Stimulated activated CD4-positive, alpha-beta T cell treated with anti-CD3 and anti-CD28 coated beads, Interleukin-15, amount 100 ng/mL, for 48 hours (primary cell): ENCODE measurements at places on chromosomes 2 and 18.

GRCh38 chr2:320561-320960 is 32.7 kb upstream of the ALKAL2 start:
- no peak for DNase-seq

DNA sequence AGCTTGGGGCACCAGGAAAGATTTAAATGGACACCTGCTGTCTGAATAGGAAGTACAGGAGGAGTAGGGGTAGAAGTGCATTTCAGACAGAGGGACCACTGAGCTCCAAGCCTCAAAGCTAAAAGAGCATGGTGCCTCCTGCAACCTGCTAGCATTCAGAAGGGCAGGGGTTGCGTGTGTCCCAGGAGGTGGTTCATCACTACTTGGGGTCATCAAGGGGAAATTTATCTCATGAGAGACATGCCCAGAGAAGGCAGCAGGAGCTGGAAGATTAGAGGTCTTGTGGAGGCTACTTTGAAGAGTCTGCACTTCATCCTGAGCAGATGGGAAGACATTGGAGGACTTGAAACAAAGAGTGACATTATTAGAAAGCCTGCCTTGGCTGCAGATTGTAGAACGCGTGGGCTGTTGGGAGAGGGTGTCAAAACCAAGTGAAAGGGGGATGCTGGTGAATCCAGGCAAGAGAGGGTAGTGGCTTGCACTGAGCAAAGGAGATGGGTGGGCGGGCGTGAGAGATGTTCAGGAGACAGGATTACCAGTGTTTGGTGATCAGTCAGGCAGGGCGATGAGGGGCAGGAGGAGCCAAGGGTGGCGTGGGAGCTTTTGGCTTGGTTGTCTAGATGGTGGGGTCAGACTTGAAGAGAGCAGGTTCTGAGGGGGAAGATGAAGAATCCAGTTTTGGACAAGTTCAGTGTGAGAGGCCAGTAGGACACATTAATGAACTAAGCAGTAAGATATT is 154.0 kb downstream of the DYSF start:
- no peak for DNase-seq

- DNase-seq: no peak
Observed at GRCh38 chr18:30280861-30281470, 761.6 kb downstream of the DSC3 start.

DNA sequence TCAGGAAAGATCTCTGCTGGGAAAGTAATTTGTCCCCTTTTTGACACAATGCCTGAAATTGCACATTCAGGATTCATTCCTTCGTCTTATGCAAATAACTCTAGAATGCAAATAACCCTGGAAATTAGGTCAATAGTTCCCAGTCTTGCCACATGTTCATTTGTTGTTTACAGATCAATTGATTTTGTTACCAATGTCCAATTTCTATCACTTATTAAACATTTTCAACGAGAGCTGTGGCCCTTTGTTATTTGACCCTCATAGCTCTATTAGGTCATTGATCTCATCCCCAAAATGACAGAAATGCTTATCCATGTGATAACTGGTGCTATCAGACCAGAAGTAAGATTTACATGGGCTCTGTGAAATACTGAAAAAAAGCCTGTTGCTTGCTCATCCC is 275.3 kb upstream of the REG3G start:
- no peak for DNase-seq

DNA sequence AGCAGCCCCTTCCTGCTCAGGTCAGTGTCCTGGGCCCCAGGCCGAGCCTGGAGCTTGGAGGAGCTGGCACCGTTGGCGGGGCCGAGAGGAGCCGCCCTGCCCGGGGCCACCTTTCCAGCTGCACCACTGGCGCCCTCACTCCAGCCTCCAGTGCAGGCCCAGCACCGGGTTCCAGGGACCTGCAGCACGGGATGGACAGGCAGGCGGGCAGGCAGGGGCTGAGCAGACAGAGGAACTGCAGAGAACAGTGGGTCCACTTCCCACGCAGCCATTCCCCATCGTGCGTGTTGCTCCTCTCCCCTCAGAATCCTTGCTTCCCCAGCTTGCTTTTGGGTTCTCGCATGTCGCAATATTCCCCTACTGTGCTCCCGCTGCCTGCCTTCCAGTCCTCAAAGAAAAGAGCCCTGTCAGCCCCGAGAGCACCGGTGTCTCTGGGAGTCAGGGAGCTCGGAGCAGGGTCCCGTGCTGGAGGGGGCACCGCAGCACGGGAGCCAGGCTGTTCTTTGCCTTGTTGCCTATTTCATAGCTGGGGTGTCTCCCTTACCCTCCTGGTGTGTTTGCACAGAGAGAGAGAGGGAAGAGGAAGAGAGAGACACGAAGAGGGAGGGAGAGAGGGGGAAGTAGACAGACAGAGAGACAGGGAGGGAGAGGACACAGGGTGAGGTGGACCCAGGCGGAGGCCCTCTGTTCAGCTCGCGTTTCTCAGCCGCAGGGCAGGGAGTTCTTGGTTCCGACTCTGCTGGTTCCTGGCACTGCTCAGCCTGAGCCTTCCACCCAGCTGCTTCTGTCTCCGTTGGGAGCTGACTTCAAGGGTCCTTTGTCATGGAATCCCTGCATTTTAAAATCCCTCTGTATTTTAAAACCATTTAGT is 126.0 kb downstream of the MBP start:
- no peak for DNase-seq

DNA sequence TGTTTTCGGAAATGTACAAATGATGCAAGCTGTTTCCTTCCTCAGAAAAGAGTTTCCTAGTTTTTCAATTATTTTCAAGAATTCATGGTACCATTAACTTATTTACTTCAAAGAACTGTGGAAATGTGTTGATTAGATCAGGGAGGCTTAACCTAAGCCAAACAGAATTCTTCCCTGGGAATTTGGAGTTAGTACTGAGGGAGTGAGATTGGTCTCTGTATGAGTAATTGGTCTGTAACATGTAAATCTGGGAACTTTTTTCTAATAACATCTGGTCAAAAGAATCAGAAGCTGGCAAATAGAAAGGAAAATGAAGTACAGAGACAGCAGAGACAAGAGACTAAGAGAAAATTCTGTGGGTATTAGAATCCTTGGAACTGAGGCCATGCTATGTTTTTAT is 145.8 kb downstream of the BABAM2 start:
- no peak for DNase-seq

- DNase-seq: no peak
Observed at GRCh38 chr2:186645999-186646398, 47.9 kb upstream of the FAM171B start.

GRCh38 chr2:33312355-33312754 is 164.1 kb upstream of the RASGRP3 start:
- DNase-seq: no peak

DNA sequence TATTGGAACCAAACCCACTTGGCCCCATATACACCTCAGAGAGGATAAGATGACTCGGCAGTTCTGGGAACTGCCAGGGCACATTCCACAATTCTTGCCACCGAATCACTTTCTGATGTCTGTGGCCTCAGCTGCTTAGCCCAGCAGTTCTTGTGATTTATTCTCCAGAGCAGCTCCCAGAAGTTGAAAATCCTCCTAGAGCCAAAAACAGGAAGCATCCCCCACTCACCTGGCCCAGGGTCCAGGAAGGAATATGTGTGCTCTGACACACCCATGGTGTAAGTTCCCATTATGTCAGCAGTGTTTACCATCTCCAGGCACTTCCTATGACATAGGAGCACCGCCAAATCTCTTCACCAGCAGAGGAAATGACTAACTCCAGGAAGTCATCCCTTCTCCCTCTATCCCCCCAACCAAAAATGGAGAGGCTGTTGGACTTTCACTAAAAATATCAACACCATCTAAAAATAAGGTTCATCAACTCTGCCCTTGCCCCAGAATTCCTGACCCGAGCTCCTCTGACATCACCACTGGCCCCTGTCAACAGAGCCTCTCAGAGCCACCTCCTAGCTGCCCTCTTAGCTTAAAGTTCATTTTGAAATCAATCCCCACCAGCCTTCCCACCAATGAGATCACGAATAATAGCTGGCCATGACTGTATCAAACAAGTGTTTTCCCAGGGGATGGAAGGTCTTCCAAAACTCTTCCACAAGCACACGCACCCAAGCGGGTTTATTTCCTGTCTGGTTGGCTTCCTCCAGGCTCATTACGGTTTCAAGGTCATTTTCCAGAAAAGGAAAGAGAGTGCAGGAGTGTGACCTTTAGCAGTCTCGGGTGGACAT is 223.1 kb upstream of the PARD3B start:
- no peak for DNase-seq

GRCh38 chr2:71631411-71631931 is 178.1 kb downstream of the DYSF start:
- no peak for DNase-seq

DNA sequence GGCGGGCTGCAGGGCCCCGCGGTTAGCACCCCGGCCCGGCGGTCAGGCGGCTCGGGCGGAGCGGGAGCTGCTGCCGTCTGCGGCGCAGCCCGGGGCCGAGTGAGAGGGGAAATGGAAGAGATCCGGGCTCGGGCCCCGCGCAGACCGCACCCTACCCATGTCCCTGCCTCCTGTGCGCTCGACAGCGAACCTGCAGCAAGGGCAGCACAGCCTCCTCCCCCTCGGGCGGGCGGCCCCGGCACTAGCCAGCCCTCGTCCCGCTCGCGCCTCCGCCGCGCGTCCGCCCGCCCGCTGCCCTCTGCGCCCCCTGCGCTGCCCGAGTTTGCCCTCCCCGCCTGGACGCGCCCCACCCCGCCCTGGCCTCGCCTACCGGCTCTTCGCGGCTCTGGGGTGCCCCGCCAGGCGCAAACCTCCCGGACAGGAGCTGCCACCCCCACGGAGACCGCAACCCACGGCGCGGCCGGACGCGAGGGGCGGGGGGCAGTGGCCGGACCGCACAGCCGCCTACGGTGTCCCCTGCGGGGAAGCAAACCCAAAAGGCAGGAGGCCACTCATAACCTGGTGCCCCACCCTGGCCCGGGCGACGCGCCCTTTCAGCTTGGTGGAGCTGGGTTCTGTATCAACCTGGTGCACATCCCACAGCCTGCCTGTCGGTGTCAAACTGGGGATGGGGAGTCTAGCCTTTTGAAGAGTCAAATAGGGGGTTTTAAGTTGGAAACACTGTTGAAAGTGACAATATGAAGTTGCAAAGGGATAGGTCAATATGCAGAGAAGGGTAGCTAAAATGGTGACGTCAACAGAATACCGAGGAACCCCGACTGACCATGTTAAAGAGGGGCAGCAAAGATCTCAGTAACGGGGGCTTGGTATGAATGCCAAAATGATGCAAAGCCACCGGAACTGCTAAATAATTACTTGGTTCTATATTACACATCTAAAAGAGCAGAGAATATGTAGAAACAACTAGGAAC is at the start of gene IHH:
Gene IHH (minus strand): TSS at position 101 of the 971 bp plus-strand sequence. CDS start 454 bp downstream, outside the sequence.
- DNase-seq: no peak

DNA sequence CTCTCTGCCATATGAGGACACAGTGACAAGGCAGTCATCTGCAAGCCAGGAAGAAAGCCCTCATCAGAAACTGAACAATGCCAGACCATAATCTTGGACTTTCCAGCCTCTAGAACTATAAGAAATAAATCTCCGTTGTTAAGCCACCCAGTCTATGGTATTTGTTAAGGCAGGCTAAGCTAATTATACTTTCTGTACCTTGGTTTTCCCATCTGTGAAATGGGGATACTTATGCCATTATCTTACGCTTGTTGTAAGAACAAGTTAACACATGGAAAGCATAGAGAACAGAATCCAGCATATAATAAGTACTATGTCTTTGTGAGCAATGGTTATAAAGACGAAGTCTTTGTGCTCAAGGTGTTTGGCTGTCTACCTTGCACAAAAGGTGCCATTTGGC is 8.3 kb upstream of the ADD2 start:
- DNase-seq: no peak

GRCh38 chr2:207970826-207971180 is 54.5 kb downstream of the PLEKHM3 start:
- no peak for DNase-seq

GRCh38 chr2:162069267-162069903 is 4.6 kb downstream of the DPP4 start:
- no peak for DNase-seq

GRCh38 chr18:76610012-76610411 is 115.0 kb upstream of the ZNF516 start:
- DNase-seq: no peak

- DNase-seq: no peak
Observed at GRCh38 chr18:6621437-6621836, 108.1 kb upstream of the ARHGAP28 start.

GRCh38 chr2:16719485-16719808 is 53.8 kb upstream of the CYRIA start:
- DNase-seq: no peak

DNA sequence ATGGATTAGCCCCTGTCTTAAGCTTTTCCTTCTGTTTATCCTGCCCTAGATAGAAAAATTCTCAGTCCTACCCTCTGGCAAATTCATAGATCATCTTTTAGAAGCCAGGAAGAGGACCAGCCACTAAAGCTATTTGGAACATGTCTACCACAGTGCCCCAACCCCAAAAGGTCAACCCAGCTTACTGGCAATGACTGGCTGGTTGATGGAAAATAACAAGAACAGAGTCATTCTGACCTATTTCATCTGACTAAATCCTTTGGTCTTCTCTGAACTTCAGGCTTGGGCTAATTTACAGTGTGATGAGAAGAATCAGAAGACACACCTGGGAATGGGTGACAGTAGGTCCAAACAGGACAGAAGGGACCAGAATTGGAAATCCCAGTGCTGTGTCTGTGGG is 227.3 kb upstream of the CCDC68 start:
- DNase-seq: no peak

DNA sequence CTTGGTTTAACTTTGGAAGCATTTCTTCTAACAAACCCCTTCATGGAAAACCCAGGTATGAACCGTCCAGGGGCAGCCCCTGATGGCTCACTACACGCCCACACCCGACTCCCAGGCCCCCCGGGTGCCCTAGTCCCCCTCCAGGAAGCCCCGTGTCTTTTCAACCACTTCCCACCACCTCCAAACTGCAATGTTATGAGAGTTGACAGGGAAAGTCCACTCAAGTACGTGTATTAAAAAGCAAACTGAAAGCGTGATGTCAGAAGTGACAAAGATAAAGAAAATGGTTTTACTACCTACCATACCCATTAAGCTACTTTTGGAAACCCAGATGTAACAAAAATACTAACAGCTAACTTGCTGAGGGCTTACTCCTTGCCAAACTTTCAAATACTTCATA is 51.5 kb downstream of the L3MBTL4 start:
- DNase-seq: no peak

DNA sequence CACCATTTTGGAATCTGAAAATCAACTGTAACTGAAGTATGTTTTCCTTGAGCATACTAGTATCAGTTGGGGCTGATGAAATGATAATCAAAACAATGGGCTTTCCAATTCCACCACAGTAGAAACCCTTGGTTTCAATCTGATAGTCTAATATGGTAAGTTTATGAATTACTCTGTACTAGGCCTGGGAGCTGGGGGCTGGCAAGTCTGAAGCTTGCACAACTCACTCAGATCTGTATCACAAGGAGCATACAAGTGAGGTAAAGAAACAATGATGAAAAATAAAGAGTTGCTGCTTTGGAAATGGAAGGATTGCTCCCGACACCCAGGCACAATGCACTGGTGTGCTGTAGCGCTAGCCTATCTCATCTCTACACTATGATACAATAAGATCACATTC is 19.4 kb downstream of the ZEB2 start:
- no peak for DNase-seq

- DNase-seq: no peak
Observed at GRCh38 chr2:224111576-224111975, 72.5 kb upstream of the SERPINE2 start.

GRCh38 chr2:7525746-7526145 is 608.5 kb downstream of the RNF144A start:
- no peak for DNase-seq
